BJ (cell line): ENCODE measurements at places on chromosomes 4 and X.

DNA sequence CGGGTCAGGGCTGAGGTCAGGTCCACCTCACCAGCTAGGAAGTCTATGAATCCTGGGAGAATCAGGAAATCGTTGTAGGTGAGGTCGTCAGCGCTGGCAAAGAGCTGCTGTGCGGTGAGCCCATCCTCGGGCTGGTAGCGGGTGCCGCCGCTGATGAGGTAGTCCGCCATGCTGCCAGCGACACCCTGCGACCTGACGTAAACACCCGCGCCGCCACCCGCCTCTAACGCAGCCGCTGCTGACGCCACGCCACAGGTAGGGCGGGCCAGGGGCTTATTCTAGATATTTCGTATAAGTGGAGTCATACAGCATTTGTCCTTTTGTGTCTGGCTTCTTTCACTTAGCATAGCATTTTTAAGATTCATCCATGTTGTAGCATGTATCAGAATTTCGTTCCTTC is 220.2 kb upstream of the ATP6AP2 start:
- DNase-seq: no peak

- no peak for DNase-seq
These were observed 76.6 kb downstream of the F11 start for GRCh38 chr4:186342582-186342981.

DNA sequence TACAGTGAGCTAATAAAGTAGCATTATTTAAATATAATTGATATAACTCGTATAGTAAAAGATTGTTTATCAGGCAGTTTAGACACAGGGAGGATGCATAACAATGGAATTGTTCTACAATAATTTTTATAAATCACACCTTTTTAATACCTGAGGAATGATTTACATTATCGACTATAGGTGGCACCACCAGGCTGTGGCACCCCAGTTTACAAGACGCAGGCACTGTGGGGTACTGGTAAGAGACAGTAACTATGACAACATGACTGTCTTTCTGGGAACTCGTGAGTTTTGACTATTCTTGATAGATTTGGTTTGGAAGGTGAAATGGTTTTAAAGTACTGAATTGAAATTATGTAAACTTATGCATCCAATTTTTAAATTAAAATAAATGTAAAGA is 27.1 kb upstream of the STBD1 start:
- DNase-seq: no peak

- no peak for DNase-seq
These were observed 170.0 kb upstream of the FRMPD4 start for GRCh38 chrX:11967986-11968869.

GRCh38 chrX:94850811-94851210 is 1176.8 kb downstream of the FAM133A start:
- DNase-seq: no peak

- no peak for DNase-seq
These were observed 19.6 kb downstream of the WDR1 start for GRCh38 chr4:10096978-10097335.

- DNase-seq: no peak
These were observed 855.2 kb upstream of the ADGRL3 start for GRCh38 chr4:60344908-60345307.

DNA sequence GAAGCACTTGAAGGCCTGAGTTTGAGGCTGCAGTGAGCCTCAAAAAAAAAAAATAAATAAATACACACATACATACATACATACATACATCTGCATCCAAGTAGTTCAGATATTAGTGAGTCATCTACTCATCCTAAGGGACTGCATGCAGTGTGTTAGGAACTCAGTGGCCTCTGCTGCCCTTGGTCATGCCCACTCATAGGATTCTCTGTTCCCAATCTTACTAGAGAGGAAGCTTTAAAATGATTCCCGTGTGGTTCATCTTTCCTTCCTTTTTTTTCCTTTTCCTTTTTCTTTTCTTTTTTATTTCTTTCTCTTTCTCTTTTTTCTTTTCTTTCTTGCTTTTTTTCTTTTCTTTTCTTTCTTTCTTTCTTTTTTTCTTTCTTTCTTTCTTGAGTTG is 10.9 kb upstream of the YIPF6 start:
- no peak for DNase-seq

GRCh38 chr4:85368932-85369331 is 106.0 kb upstream of the ARHGAP24 start:
- DNase-seq: no peak

- DNase-seq: no peak
These were observed 582.6 kb downstream of the RAPGEF2 start for GRCh38 chr4:159685340-159686092.

DNA sequence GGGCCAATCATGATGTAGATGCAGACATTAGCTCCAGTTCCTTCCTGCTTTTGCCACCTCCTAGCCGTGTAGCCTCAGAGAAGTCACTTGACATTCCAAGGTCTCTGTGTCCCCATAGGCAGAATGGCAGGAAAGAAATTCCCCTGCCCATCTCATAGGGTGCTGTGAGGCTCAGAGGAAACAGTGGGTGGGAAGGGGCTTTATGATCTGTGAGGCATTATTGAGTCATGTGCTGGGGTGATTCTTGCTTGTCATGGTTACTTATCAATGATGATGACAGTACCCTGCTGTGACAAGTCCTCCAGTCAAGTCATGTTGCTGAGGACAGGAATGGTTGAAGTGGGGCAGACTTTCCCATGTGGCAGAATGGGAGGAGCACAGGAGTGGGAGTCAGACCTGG is 63.7 kb downstream of the MSX1 start:
- no peak for DNase-seq

GRCh38 chr4:84803720-84804119 is 162.8 kb downstream of the WDFY3 start:
- DNase-seq: no peak

DNA sequence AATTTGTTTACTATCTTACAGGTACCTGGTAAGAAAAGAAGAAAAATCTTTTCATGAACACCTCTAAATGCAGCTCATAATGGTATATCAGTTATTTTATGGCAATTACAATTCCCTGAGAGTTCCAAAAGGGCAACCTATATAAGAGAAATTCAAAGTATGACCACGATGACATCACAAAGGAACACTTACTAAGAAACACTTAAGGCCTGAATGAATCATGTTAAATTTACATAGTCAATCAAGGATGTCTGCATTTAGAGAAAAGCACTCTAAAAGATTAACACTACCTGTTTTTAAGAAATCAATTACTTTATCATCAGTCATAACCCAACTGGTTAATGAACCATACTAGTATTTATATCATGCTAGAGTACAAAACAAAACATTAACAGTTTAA is 63.9 kb downstream of the LCORL start:
- no peak for DNase-seq
